ENCODE measurements at places on chromosomes 1 and 21.

DNA sequence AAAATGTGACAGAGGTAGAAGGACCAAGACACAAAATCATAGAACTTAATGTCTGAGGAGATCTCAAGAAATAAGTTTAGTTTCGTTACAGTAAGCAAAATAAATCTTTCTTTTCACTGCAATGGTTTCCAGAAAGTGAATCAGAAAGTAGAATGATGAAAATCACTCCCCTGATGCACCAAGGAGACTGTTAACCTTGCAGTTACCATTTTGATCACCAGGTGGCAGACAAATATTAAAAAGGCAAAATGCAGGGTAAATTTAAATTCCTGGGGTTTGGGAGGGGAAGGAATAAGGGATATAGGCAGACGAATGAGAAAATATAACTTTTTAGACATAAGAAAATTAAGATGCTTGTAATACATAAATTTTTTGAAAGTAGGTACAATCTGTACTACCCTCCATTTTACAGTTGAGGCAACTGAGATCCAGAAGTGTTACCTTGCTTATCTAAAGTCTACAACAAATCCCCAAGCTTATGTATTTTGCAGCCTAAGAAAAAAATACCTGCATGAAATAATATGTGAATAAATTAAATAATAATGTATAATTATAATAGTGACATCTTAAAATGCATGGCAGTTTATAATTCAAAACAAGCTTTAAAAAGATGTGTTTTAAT, 253.2 kb downstream of the CRB1 start:
- DNase-seq: peak; percentile 63

DNA sequence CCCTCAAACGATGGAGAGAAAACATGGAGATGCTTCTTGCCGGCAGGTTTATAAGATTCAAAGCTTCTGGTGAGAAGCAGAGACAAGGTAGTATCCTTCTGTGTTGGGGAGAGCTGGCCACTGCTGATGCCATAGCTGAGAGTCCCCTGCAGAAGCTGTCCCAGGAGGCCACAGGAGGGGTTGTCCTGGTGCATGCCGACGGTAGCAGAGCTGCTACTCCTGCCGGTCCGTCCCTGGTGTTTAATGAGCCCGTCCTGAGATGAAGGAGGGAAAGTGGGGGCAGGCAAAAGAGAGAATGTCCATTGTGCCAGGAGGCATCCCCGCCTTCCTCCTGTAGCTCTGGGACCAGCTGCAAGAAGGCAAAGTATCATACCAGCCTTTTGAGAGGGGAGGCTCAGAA, 10.4 kb upstream of the C2CD2 start:
- DNase-seq: no peak

DNA sequence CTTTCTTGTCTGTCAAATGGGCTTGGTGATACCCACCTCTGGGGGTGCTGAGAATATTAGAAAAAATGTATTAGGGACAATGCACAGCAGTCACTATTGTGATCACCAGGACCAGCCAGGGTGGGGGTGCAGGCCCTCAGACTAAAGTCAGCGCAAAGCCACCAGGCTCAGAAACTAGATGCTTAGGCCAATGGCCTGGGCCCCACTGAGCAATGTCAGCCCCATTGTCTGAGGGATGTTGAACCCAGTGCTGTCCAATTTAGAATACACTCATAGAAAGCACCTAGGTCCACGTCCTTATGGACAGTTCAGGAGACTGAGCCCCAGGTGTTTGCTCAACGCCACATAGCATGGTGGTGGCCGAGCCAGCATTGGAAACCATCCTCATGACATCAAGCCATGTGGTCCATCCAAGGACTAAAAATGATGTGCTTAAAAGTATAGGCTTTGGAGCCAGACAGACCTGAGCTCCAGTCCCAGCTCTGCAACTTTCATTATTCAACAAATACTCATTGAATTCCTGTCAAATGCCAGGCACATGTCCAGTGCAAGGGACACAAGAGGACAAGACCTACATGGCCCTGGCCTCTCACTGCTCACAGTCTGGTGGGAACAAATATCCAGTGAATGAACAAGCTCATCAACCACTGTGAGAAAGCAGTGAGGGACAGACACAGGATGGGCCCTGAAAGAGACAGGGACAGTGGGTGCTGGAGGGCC, 273.8 kb downstream of the MATN1 start:
- DNase-seq: no peak

GRCh38 chr1:230212405-230212936, 145.4 kb downstream of the GALNT2 start:
- no peak for DNase-seq

DNA sequence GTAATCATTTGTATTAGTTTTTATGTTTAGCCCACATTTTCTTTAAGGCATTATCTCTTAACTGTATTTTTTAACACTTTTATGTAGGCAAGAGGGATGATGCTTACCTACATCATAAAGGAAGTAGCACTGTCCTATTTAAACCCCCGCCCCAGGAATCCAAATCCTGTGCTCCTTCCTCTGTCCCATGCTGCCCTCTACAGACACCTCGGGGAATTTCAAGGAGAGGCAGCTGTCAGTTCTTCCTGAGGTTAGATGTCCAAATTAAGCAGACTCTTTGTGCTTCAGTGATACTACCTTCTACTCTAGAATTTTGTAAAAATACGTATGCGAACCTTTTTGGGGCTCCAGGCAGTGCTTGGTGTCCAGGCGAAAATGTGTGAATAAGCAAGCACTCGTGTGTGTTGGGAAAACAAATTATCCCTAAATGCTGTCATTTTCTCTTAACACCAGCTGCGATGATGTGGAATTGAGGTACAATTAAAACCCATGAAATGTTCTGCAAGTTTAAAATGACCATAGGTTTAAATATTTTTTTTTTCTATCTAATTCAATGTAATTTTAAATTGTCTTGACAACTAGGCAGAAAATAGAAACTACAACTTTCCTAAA, 19.2 kb downstream of the CRCT1 start:
- DNase-seq: peak; percentile 78

DNA sequence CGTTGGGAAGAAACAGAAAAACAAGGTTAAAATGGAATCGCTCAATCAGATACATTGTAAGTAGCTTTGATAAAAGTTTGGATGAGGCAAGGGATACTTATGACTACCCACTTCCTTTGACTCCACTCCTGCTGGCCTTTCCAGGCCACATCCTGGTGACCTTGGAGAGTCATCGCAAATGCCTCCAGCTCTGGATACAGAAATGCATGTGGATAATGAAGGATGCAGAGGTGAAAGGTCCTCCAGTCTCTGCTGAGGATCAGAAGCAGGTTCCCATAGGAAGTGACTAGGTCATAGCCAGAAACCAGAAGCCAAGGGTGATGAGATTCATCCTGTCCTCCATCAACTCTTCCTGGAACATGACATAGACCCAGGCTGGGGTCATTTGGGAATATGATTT, 6.2 kb upstream of the CAMK1G start:
- peak; percentile 97 for DNase-seq

DNA sequence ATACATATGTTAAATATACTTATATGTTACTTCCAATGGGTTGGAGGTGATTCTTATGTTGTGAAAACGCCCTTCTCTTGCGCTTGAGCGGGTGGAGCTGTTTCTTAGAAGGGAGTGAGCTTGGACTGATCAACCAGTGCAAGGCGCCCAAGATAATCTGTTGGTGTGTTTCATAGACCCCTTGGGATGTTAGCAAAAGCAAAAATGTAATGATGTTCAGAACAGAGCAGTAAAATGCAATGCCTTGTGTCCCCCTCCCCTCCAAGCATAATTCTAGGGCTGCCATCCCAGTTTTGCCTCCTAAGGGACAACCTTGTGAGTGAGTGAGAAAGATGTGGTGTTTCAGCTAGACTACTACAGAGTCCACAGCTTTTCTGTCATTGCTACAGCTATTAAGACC, 6.2 kb upstream of the CD34 start:
- DNase-seq: no peak

- DNase-seq: no peak
Observed at GRCh38 chr1:13674377-13674776, 25.6 kb upstream of the PRDM2 start.

DNA sequence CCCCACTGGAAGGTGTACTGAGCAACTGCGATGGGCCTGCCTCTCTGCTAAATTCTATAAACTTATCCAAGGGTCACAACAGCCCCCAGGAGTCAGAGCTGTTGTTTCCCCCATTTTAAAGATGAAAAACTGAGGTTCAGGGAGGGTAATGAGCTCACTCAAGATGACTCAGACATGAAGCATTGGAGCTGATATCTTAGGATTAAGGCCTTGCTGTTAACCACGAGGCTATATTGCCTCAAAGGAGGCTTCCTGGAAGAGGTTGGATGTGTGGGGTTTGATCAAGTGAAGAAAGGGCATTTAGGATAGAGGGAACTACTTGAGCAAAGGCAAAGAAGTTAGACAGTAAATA, 6.7 kb downstream of the LDLRAP1 start:
- peak; percentile 64 for DNase-seq

DNA sequence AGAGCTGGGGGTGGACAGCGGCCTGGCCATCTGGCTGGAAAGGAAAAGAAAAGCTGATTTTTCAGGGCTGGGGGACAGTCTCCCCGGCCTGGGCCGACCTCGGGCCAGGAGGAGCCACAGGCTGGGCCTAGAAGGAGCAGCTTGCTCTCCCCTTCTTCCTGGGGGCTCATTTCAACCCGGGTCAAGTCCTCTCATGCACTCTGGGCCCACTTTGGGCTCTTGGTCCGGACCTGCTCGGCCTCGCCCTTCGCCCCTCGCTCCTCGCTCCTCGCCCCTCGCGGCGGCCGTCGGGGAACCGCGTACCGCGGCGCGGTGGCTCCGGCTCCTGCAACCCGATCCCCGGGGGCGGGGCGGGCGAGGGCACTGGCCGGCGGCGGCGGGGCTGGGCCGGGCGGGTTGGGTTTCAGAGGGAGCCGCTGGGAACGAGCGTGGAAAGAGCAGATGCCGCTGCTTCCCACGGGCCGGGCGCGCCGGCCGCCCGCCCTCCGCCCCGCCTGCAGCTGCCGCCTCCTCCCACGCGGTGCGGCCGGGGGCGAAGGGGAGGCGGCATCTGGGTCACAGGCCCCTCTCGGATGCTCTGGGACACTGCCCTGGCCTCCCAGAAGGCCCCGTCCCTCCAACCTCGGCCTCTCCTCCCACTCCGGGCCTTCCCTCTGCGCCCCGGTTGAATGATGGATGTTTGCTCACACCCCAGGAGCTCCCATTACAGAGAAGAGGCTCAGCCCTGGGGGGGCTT, 6.6 kb downstream of the HEYL start:
- DNase-seq: peak; percentile 19

DNA sequence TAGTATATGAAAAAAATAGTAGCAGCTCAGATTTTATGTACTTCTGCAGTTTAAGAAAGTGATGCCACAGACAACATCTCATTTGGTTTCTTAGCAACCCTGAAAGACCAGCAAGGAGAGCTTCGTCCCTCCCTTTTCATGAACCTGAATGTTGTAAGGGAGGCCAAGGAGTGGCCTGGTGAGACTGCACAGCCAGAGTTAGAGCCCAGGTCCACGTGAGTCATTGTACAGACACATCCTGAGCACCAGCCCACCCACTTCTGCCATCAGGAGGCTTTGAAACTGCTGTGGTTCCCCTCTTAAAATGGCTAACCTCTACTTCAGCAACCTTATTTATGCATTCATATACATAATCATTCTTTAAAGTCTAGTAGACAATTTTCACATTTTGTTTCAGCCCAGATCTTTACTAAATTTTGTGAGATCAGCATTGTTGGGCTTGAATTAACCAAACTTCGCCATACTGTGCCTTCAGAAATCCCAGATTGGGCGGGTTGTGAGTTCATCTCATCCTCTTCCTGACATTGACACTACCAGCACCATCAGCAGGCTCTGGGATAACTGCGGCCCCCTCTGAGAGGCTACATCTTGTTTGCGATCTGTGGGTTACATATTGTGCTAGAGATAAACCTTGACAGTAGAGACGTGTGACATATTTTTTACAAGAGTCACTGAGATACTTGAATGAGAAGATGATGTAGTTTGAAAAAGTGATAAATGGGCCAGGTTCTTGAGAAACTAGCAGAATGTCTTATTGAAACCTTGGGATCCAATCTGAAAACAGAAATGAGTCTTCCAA, 106.7 kb downstream of the CAMTA1 start:
- DNase-seq: peak; percentile 55

DNA sequence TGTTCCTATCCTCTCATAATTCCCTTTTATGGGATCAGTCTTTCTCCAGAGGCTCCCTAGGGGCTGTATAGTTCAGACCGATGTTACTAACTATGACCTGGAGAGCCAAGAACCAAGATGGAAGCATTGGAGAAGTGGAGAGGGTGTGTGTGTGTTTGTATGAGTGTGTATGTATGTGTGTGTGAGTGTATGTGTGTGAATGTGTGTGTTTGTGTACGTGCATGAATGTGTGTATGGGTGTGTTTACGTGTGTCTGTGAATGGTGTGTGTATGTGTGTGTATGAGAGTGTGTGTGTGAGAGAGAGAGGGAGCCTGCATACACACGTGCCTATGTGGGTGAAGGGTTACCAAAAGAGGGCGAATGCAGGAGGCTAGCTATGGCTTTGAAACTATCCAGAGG, 4.9 kb downstream of the MYBPHL start:
- DNase-seq: no peak

- DNase-seq: peak; percentile 88
Observed at GRCh38 chr1:8818325-8818775, 910 bp upstream of the RERE start.

DNA sequence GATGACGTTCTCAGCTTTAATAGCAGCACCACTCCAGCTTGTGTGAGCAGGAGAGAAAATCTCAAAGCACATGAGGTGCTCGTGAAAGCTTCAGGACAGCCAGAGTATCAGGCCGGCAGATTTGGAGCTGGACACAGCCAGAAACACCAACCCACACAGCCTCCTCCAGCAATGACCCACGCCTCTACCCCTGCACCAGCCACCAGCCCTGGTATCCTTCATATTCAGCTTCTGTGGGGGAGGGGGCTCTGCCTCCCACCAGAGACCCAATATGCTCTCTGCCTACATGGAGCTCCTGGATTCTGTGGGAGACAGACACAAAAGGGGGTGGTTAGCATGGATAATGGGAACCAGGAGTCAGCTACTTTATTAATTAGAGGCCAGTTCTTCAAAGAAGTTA, 133.6 kb upstream of the FMN2 start:
- no peak for DNase-seq

- no peak for DNase-seq
Observed at GRCh38 chr1:25131794-25132193, 100.5 kb downstream of the SYF2 start.

DNA sequence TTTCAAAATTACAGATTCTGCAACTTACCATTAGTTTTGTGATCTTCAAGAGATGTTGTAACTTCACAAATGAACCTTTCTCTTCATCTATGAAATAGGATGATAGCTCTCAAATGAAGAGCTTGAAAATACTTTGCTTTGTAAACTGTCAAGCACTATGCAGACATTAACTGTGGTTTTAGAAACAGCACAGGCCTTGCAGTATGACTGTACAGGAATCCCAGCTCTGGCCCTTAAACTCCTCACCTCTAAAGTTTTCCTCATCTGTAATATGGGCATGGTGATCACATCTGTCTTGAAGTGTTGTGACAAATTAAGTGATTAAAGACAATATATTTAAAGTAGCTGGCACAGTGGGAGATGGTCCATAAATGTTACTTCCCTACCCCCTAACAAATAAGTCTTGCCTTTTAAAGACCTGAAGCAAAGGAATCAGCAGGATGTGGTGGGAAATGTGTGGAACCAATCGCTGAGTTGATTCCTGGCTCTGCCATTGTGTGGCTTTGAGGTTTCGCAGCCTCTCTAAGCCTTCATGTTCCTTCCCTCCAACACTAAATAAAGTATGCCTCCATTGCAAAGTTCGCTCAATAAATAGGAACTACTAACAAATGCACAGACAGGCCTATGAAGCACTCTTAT, 5.5 kb upstream of the PTP4A2 start:
- peak; percentile 28 for DNase-seq

- DNase-seq: no peak
Observed at GRCh38 chr1:47679826-47680225, 242.0 kb downstream of the FOXD2 start.

Measured in ELR (cell line).